CD14-positive monocyte (primary cell): ENCODE measurements at places on chromosomes 7 and 10.

DNA sequence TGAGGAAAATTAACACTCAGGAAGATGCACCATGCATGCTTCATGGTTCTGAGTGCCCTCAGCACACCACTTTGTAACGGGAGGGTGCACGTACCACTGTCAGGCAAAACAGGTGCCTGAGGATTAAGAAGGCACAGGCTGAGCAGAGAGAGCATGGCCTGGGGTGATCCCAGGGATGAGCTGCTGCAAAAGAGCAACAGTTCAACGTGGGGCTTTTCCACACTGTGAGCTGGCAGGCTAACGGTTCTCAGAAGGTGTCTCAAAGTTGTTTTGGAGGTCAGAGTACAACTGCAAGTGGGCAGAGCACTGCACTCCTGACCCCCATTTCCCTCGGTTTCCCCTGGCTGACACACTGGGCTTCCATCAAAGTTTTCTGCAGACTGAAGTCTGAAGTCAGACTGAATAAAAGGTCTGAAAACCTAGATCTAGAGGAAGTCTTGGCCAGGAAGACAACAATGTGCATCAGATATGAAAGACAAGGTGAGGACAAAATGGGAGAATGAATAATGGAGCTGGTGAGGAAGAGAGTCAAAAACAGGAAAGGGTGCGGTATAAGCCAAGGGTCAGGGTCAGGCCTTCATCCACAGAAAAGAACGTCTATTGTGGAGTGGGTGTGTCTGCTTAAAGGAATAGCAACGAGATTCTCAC lies 20.5 kb downstream of the ZNF438 start:
- DNase-seq = no peak

GRCh38 chr7:19001854-19002253 lies 115.6 kb downstream of the TWIST1 start:
- no peak for DNase-seq

DNA sequence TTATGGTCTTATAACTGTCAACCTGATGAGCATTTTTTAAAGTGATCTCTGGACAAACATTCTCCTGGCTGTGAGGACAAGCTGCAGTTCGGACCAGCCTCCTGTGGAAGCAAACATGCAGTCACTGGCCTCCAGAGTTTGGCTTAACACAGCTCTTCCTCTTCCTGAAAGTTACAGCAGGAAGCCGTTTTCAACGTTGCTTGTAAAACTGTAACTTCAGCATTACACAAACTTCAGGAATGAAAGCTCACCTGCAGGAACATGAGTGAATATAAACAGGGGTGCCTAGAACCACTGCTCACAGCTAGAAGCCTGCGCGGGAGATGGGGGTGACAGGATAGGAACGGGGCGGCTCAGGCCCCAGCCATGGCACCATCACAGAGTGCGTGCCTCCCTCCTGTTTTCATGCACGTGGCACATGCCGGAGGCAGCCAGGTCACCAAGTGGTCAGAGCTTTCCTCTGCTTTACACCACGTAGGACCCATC lies 292.9 kb upstream of the PITRM1 start:
- peak; percentile 38 for DNase-seq

DNA sequence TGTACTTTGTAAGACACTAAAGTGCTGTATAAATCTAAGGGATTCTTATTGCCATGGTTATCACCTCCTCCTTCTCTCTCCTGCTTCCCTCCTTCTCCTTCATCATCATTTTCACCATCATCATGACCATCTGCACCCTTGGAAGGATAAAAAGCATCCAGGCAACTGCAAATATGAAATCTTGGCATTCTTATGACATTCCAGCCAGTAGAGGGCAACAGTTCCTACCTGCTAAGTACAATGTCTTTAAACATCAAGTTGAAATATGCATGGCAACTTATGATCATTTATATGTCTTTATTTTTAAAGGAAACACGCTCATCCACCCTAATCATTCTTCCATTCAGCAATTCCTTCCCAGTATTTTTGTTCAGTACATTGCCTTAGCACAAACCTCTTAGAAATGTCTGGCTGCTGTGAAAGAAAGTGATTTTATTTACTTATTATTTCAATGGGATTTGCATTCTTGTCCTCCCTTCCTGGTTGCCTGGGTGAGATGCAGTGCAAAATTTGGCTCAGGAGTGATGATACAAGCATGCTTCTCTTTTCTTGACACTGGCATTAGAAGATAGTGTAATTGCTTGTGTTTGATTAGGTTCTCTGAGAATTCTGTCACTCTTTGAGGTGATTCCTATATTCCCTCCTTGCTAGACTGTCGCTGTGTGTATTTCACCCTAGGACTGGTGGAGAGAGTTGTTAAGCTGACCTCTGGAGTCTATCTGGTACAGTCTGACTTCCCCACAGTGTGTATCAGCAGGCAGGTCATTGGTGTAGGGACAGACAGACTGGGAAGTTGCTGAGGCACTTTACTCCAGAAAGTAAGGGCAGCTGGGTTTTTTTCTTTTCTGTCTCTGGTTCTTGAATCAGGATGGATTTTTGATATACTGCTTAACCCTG lies 188.5 kb upstream of the BMPER start:
- no peak for DNase-seq

DNA sequence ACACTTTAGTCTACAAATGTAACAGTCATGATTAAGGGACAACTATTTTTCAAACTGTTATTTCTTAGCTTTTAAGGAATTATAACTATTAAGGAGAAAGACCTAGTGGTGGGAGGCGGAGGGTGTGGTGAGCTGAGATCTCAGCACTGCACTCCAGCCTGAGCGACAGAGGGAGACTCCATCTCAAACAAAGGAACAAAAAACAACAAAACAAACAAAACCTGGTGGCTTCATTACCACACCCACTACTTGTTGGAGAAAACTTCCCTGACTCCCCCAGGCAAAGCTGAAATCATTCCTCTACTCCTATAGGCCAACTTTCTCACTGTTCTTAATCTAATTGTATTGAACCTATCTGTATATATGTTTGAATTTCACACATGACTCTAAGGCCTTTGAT lies 3.2 kb downstream of the POLR1F start:
- DNase-seq = no peak

DNA sequence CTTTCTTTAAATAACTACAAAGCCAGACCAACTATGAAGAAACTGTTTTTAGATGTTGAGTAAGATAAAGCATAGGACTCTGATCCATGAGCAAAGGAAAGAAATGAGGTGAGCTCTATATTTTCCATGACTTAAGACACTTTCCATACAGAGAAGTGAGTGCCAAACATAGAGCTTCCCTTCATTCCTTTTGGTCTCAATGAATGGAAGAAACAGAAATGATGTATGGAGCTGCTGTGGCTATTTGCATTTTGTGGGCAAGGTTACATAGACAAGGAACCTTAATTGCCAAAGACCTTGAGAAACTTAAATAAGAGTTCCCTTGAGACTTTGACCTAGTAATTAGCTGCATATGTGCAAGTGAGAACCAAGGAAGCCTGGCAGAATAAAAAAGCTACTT lies 1152.2 kb downstream of the XPNPEP1 start:
- DNase-seq = no peak

DNA sequence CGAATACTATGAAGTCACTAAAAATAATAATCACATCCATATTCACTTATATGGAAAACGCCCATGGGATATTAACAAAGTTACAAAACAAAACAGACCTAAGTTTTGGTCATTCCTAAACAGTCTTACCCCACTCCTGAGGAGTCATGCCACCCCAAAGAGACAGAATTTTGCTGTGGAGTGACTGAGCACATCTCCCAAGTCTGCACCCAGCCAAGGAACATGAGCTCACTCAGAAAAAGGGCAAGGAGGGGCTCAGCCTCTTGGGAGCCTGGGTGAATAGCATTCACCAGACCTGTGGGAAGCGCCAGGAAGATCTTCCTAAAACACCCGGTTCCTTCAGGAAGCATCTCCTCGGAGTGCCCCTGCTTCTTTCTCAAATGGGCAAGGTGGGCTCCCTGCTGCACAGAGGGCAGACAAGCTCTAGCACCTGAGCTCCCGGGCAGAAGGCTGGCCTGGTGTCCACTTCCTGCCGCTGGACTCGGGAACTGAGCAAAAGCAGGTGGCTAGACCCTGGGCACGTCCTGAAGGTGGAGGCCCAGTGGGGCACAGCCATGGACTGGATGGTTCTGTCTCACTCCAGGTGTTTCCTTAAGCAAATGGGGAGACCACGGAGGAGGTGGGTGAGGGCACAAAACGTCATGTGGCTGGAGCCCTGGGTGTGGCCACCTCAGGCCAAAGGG lies 31.0 kb downstream of the TNS3 start:
- no peak for DNase-seq

DNA sequence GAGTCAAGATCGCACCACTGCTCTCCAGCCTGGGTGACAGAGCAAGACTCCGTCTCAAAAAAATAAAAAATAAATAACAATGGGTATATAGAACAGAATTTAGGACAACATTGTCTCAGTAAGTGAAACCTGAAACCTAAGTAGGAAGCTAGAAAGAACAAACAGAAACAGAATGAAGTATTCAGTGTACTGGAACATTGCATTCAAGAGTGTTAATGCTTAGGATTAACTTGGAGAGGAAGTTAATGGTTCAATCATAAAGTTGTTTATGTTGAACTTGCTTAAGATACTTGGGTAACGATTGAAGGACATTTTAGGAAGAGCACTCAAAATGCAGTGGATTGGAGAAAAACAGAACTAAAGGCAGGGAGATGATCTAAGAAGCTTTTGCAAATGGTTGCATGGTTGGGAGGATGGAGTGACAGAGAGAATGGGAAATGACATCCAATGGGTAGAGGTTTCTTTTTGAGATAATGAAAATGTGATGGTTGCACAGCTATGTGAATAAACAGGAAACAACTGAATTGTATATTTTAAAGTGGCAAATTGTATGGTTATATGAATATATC lies 233.7 kb downstream of the ADK start:
- DNase-seq = no peak

GRCh38 chr10:55233505-55233904 lies 432.5 kb upstream of the PCDH15 start:
- no peak for DNase-seq

DNA sequence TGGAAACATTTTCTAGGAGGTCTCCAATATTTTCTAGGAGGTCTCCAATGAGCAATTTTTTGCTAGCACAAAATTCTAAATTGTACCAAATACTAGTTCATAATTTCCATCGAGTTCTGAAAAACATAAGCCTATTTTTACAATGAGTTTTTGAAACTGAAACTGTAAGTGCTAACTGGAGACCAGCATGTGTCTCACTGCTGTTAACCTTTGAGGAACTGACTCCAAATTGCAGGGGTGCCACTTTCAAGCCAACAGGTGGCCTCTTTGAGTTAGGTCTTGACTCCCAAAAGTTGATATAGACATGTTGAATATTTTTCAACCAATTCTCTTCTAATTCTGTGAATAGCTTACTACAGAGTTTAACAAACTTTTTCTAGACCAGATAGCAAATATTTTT lies 58.8 kb downstream of the CAV1 start:
- peak; percentile 18 for DNase-seq
